ENCODE measurements at places on chromosomes 2 and 18.

DNA sequence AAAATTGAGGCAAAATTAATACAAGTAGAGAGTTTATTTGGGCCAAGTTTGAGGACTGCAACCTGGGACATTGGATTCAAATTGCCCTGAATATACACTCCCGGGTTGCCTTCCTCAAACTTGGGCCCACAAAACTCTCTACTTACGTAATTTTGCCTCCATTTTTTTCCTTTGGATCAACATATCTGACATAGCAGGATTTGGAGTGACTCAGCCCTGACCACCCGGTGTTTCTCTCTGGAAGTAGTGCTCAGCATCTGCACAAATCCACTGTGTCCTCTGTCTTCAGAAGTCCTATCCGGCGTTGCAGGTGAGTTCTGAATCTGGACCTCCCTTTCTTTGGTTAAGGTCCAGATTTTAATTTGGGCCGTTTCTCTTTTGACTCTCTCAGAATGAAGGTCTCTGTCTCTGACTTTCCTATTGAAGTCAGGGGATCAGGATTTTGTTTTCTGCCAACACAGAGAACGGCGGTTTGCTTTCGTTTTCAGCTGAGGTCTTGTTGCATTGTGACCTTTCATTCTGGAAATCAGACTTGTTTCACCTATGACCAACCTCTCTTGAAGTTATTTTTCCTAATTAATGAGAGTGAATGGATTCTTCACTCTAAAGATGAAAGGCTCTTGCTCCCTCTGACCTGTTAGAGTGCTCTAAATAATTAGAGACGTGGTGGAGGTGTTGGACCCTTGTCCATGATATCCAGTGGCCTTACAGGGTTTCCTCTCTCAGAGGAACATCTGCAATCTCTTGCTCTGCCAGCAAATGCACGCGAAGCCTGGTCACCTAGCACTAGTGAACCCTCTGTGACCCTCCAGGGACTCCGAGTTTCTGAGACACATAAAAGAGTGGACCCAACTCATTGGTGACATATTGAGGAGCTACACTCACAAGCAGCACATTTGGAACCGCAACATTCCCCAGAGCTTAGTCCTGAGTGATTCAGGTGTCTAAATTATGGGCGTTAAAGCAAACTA is 13.6 kb downstream of the TCF23 start:
- no peak for DNase-seq

GRCh38 chr2:119647440-119648169 is 31.4 kb upstream of the TMEM177 start:
- DNase-seq: no peak

GRCh38 chr2:237697586-237698357 is 70.4 kb downstream of the LRRFIP1 start:
- no peak for DNase-seq

DNA sequence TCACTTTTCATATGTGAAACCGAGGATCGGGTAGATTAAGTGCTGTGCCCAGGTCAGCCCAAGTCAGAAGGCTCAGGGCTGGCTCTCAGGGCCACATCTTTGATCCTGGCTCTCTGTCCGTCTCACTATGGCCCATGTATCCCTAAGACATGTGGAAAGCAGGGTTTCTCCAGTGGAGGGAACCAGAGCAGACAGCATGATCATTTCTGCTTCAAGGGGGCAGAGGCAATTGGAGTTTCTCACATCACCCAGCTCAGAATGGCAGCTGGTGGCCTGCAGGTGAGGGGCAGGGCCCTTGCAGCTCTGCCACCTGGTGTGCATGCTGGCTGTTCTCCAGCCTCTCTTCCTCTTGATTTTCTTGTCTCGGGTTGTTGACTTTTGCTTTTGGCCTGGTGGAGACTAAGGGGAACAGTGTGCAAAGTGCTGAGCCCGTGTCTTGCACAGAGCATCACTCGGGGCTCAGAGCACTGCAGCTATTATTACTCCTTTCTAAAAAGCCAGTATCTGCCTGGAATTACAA is 27.0 kb downstream of the LDLRAD4 start:
- DNase-seq: no peak

GRCh38 chr2:121485039-121485438 is 45.6 kb upstream of the RNU4ATAC start:
- no peak for DNase-seq

GRCh38 chr2:25227576-25227975 is 59.2 kb upstream of the POMC start:
- no peak for DNase-seq

DNA sequence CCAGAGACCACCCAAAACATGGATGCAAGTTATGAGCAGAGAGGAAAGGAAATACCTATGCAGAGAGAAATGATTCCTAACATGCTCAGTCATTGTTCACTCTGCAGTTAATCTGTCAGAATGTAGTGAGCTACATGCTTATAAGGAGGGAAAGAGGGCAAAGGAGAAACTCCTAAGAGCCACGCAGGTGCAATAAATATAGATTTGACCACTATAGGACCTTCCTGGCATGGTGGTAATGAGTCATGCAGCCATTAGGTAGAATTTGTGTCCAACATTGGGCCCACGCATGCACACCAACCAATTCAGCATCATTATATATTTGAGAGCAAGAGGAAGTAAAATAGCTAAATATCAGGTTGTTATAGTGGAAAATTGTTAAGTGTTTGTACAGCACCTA is 699.9 kb downstream of the DSC3 start:
- DNase-seq: no peak

DNA sequence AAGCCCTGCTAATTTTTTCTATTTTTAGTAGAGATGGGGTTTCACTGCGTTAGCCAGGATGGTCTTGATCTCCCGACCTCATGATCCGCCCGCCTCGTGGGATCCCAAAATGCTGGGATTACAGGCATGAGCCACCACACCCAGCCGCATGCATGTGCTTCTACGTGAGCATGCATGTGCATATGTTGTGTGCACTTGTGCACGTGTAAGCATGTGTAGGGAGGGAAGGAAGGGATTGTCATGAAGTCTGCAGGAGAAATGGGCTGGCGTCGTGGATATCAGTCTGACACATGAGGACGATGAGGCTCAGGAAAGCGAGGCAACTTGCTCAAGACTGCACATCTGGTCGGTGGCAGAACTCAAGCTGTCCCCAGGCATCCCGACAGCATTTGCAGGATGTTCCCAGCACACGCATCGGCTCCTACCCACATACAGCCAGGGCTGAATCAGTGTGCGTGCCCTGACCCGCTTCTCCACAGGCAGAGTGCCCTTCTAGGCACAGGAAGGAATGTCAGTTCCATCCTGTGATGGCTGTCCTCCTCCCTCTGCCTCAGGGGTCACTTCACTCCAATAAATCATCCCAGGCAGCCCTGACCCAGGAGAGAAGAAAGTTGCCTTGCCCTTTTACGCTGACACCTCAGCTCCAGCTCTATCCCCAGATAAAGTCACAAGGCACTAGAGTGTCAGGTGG is 49.9 kb upstream of the SLC14A2 start:
- DNase-seq: no peak

GRCh38 chr2:203783496-203784203 is 77.2 kb downstream of the CD28 start:
- DNase-seq: no peak
